Lower lobe of right lung (tissue), 2 donors: ENCODE measurements at places on chromosomes 6 and 20.

GRCh38 chr6:93468291-93468690, 48.9 kb upstream of the EPHA7 start:
- no peak for DNase-seq

- no peak for DNase-seq
Observed at GRCh38 chr6:158442306-158442705, 117.6 kb upstream of the TMEM181 start.

- no peak for DNase-seq
Observed at GRCh38 chr6:26086211-26086610, 1.0 kb upstream of the HFE start.

DNA sequence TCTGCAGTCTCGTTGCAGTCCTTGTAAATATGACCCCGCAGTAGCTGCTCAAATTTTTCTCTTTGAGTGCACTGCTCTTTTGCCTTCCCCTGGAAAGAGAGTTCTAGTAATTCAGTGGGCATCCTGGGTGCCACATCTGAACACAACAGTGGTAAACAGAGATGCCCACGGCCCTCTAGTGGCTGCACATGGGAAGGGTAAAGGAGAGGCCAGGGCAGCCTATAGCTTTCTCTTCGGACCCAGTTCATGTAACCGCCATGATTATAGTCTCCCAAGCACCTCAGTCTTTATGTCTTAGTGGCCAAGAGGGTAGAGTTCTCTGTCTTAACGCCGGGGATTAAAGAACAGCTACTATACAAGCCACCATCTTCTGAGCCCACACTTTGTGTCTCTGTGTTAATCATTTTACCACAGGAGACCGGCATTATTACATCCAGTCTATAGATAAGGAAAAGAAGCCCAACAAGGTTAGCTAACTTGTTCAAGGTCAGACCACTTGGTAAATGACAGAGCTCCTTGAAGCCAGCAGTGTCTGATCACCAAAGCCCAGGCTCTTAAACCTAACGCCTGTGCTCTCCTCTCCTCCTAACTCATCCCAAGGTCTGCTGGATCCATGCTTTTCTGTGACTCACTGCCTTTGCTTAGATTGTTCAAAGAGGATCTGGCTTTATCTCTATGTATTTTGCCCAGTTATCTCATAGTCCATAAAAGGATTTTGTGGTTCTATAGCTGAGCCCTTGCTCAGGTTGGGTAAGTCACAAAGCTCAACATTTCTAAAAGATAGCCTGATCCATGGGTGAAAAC, 81.8 kb downstream of the ISM1 start:
- DNase-seq, result no peak
